IPS DF 6.9 (cell line): ENCODE measurements at places on chromosomes 2 and 18.

GRCh38 chr2:201965550-201965949 lies 68.1 kb upstream of the FZD7 start:
- H3K36me3 ChIP-seq: no peaks in the 10 kb centered on the region
- no peak overlapping the region for H3K27ac ChIP-seq
- no peaks in the 10 kb centered on the region for H3K27me3 ChIP-seq
- no peak for DNase-seq
- peaks cover 5% of the 10 kb centered on the region; the same call in 1 of the 2 replicates for H3K4me1 ChIP-seq

GRCh38 chr18:10271481-10271880 lies 183.0 kb upstream of the APCDD1 start:
- no peak overlapping the region for H3K27ac ChIP-seq
- H3K4me3 ChIP-seq: no peak overlapping the region
- no peaks in the 10 kb centered on the region for H3K36me3 ChIP-seq
- no peaks in the 10 kb centered on the region for H3K4me1 ChIP-seq

DNA sequence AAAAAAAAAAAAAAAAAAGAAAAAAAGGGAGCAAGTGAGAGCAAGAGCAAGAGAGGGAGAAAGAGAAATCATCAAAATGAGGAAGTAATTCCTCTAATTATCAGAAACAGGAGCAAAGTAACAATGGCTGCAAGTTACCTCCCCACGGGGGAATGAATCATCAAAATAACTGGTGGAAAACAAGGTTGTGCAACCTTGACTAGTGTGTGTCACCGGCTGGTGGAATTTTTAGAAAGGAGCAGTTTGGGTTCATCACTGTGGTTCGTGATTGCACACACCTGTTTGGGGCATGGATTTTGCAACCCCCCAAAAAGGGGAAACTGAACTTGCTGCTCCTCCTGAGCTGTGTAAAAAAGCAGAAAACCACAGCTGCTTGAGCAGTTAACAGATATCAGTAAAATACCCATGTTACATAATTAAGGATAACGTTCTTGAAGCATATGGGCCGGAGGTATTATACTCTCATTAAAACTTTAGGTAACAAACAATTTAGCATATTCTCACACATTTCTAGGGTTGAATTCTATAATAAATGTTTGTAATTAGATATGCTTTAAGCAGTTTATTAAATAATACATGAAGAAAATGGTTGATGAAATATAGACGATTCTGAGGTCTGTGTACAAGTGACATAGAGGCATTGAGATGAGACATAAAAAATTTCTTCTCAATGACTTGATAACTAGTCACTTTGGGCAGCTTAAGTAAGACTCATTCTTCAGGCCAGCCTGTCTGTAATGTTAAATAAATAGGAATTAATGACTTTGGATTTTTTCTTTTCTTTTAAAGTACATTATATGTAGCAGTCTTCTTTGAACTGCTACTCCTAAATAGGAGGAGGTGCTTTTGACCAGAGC lies 184.2 kb upstream of the ZEB2 start:
- H3K27ac ChIP-seq: no peak overlapping the region
- DNase-seq: no peak
- no peaks in the 10 kb centered on the region for H3K4me1 ChIP-seq
- H3K36me3 ChIP-seq: no peaks in the 10 kb centered on the region
- no peak overlapping the region for H3K4me3 ChIP-seq
- no peaks in the 10 kb centered on the region for H3K27me3 ChIP-seq

- H3K27me3 ChIP-seq: no peaks in the 10 kb centered on the region
- H3K4me3 ChIP-seq: no peak overlapping the region
- no peak for DNase-seq
- no peaks in the 10 kb centered on the region for H3K36me3 ChIP-seq
- H3K27ac ChIP-seq: no peak overlapping the region
Measured at GRCh38 chr2:136377423-136378382, 259.8 kb upstream of the CXCR4 start.

GRCh38 chr18:12362473-12363174 lies 14.4 kb downstream of the AFG3L2 start:
- no peak overlapping the region for H3K4me3 ChIP-seq
- no peak overlapping the region for H3K27ac ChIP-seq
- DNase-seq: no peak
- no peaks in the 10 kb centered on the region for H3K27me3 ChIP-seq

DNA sequence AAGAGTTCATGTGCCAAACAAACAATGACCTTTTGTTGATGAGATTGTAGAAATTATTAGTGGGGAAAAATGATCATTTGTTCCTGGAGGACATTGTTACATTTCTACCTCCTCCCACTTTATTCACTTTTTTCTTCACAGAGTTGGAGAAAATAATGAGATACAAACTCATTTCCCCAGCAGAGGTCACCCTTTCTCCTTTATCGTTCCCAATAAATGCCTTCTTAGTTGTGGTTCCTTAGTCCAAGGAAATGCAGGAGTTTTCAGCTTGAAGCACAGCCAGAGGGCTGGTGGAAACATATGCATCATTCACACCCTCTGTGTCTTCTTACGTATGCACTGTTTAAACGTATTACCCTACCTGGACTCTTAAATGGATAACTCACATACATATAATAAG lies 108.8 kb downstream of the SLC4A3 start:
- no peaks in the 10 kb centered on the region for H3K27me3 ChIP-seq
- no peak overlapping the region for H3K27ac ChIP-seq
- DNase-seq: peak; percentile 55
- no peaks in the 10 kb centered on the region for H3K36me3 ChIP-seq

DNA sequence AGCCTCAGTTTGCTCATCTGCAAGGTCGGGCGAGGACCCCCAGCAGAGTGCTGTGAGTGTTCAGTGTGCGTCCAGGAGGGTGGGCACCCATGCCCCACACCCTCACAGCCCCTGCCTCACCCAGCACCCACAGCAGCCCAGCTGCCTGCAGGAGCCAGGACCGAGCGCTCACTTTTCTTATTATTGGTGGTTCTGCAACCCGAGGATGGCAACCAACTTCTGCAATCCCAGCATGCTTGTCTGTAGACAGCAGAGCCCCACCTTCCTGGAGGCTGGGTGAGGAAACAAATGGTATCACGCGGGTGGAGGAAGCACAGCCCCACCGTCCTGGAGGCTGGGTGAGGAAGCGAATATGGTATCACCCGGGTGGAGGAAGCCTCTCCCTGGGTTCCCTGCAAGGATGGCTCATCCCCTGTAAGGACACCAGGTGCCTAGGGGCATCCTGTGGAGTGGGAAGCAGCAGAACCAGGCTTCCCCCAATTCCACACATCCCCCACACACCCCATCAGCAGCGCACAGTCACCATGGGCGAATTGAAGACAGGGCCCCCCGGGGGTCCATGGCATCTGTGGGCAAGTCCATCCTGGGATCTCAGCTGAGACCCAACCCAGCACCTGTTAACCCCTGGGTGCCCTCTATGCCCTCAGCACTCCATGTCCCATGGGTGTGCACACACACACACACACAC lies 220.5 kb upstream of the RAB6C start:
- no peak overlapping the region for H3K4me3 ChIP-seq
- H3K27me3 ChIP-seq: no peaks in the 10 kb centered on the region
- H3K27ac ChIP-seq: no peak overlapping the region
- no peaks in the 10 kb centered on the region for H3K36me3 ChIP-seq
- DNase-seq: no peak

- H3K36me3 ChIP-seq: peaks cover 3% of the 10 kb centered on the region
- no peak overlapping the region for H3K27ac ChIP-seq
- no peaks in the 10 kb centered on the region for H3K27me3 ChIP-seq
- no peaks in the 10 kb centered on the region; the same call in none of the 2 replicates for H3K4me1 ChIP-seq
- H3K4me3 ChIP-seq: peak overlapping the region; percentile 74
Measured at GRCh38 chr2:199955007-199955338, 318 bp downstream of the TYW5 start.

DNA sequence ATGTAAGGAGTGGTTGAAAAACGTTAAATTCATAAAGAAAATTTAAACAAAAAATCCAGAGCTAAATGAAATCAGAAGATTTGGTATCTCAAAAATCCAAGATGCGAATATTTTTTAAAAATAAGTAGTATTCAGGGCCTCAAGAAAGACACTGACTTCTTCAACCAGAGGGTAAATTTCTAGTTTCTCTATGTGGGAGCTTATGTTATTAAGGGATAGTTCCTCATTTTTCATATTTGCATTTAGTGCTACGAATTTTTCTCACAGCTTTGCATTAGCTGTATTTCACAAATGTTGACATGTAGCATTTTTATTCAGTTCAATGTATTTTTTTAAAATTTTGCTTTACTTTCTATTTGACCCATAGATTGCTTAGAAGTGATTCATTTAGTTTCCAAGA lies 454.7 kb downstream of the CBLN2 start:
- H3K4me3 ChIP-seq: no peak overlapping the region
- no peak overlapping the region for H3K27ac ChIP-seq
- H3K36me3 ChIP-seq: no peaks in the 10 kb centered on the region
- H3K27me3 ChIP-seq: no peaks in the 10 kb centered on the region

DNA sequence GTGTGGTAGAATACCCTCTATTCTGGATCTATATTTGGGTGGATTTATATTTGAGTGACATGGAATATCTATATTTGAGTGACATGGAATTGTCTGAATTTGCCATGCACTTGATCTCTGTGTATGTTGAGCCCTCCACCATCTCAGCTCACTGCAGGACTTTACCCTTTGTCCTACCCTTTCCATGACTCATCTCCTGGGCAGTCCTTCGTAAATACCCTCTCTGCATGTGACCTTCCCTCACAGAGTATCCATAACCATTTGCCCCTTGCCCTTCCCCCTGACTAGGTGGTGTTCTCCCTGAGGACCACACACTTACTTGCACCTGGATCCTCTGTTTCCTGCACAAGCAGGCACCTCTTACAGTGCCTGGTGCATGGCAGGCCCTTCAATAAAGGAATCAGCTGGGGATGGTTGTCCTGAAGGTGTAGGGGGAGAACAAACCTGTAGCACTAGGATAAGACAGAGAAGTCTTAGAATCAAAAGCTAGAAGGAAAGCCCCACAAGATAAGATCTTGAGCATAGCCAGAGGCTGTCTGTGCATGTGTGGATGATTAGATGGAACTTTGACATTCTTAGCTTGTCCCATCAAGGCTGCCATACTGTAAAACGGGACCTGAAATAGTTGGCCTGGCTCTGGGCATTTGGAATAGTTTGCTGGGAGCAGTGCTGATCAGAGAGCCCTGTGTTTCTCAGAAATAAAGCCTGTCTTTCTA lies 230.4 kb downstream of the FHOD3 start:
- no peak overlapping the region for H3K27ac ChIP-seq
- peaks cover 2% of the 10 kb centered on the region; the same call in 1 of the 2 replicates for H3K4me1 ChIP-seq
- no peaks in the 10 kb centered on the region for H3K36me3 ChIP-seq
- no peak overlapping the region for H3K4me3 ChIP-seq
- H3K27me3 ChIP-seq: no peaks in the 10 kb centered on the region

DNA sequence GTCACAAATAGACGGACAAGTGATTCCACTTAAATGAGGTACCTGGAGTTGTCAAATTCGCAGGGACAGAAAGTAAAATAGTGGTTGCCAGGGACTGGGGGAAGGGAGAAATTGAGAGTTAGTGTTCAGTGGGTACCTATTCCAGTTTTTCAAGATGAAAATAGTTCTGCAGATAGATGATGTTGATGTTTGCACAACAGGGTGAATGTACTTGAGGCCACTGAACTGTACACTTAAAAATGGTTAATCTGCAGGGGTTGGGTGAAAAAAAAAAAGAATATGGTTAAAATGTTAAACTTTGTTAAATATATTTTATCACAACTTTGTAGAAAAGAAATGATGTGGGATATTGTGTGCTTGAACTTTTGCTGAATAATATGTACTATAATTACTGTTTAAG lies 102.3 kb downstream of the NCK2 start:
- H3K4me1 ChIP-seq: peaks cover 1% of the 10 kb centered on the region; the same call in 1 of the 2 replicates
- H3K36me3 ChIP-seq: no peaks in the 10 kb centered on the region
- H3K4me3 ChIP-seq: no peak overlapping the region
- H3K27ac ChIP-seq: no peak overlapping the region
- no peak for DNase-seq

- H3K27ac ChIP-seq: no peak overlapping the region
- no peaks in the 10 kb centered on the region for H3K27me3 ChIP-seq
- H3K4me3 ChIP-seq: no peak overlapping the region
- H3K36me3 ChIP-seq: no peaks in the 10 kb centered on the region
Measured at GRCh38 chr18:55069497-55069896, 110.2 kb upstream of the CCDC68 start.

GRCh38 chr2:4258563-4258962 lies 555.2 kb downstream of the DCDC2C start:
- no peak overlapping the region for H3K4me3 ChIP-seq
- H3K4me1 ChIP-seq: no peaks in the 10 kb centered on the region; the same call in 1 of the 2 replicates
- H3K27ac ChIP-seq: no peak overlapping the region
- no peak for DNase-seq
- no peaks in the 10 kb centered on the region for H3K27me3 ChIP-seq

DNA sequence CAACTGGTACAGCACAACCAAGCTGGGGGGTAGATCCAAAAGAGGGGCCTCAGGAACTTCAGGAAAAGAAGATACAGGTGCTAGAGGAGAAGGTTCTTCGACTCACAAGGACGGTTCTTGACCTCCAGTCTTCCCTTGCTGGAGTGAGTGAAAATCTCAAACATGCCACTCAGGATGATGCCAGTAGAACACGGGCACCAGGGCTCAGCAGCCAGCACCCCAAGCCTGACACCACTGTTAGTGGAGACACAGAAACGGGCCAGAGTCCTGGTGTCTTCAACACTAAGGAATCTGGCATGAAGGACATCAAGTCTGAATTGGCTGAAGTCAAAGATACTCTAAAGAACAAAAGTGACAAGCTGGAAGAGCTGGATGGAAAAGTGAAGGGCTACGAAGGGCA lies 43.8 kb downstream of the EMILIN2 start:
- H3K4me1 ChIP-seq: no peaks in the 10 kb centered on the region
- no peaks in the 10 kb centered on the region for H3K27me3 ChIP-seq

GRCh38 chr2:236705295-236706105 lies 135.9 kb downstream of the ACKR3 start:
- DNase-seq: no peak
- H3K36me3 ChIP-seq: no peaks in the 10 kb centered on the region
- no peaks in the 10 kb centered on the region for H3K4me1 ChIP-seq
- H3K27me3 ChIP-seq: no peaks in the 10 kb centered on the region
- no peak overlapping the region for H3K4me3 ChIP-seq

DNA sequence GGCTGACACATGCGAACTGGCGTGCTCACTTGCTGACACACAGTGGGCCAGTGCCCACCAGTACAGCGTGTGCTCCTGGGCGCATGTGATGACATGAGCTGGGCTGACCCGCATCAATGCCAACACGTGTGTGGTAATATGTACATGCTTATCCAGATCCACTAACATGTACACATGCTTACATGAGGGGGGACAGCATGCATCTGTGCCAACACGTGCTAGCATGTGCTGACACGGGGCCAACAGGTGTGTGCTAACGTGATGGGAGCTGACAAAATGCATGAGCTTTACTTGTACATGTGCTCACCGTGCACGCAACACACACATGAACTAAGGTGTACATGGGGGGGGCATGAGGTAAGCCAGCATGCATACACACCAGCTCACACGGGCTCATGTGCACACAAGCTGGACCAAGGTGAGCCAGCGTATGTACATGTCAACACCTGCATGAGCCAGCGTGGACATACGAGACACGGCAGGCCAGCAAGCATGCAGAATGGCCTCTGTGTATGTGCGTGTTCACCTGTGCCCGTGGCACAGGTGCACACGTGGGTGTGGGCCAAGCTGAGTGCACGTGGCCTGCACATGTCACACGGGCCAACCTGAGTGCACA lies 28.5 kb downstream of the GPC1 start:
- peaks cover under 1% of the 10 kb centered on the region; the same call in 1 of the 2 replicates for H3K4me1 ChIP-seq
- no peak overlapping the region for H3K27ac ChIP-seq
- no peak for DNase-seq

- no peaks in the 10 kb centered on the region for H3K4me1 ChIP-seq
- H3K36me3 ChIP-seq: peaks cover 5% of the 10 kb centered on the region; the same call in 1 of the 2 replicates
- H3K27me3 ChIP-seq: no peaks in the 10 kb centered on the region
- no peak for DNase-seq
- no peak overlapping the region for H3K27ac ChIP-seq
Measured at GRCh38 chr2:201707753-201708152, 9.3 kb upstream of the MPP4 start.

GRCh38 chr2:178359192-178359912 lies 91.6 kb downstream of the PRKRA start:
- H3K4me3 ChIP-seq: no peak overlapping the region
- no peak overlapping the region for H3K27ac ChIP-seq
- no peaks in the 10 kb centered on the region for H3K27me3 ChIP-seq
- no peaks in the 10 kb centered on the region for H3K36me3 ChIP-seq
